ENCODE measurements at places on chromosomes 1 and 21.

DNA sequence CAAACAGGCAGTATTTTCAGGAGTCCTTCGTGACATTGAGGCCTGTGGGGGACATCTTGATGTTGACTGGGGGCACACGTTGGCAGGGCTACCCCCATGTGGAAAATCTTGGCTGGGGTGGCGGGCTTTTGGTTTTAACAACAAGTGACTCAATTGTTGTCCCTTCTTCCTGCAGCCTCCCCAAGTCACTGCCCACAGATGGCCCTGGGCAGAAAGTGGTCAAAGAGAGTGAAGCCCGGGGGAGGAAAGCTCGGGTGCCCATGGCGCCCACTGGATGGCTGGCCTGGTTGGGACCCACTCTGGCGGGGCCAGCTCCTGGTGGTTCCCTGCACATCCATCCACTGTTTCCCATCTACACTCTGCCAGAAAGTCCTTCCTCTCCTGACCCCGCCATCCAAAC lies 24.6 kb upstream of the ZNF648 start:
- DNase-seq = no peak

GRCh38 chr1:57024855-57025254 lies 59.0 kb upstream of the C8B start:
- no peak for DNase-seq

- DNase-seq = no peak
Measured at GRCh38 chr1:240968864-240969263, 356.9 kb upstream of the GREM2 start.

- no peak for DNase-seq
Measured at GRCh38 chr1:181173761-181174447, 85.4 kb downstream of the IER5 start.

DNA sequence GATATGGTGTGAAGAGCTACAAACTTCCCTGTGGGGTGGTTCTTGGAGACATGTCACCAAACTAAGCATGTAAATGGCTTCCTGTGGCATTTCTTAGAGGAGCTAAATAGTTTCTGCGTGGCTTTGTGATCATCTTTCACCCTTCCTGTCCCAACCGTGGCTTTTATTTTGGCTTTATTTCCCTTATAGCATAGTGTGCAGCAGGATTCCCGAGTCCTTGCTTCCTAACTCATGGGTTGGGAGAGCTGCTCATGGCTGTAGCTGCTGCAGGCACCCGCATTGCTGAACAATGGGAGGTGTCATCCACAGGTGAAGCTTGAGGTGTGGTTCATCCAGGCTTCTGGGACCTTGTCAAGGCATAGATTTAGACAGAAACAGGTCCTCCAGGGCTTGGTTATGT lies 192.0 kb downstream of the SDCCAG8 start:
- DNase-seq = no peak

DNA sequence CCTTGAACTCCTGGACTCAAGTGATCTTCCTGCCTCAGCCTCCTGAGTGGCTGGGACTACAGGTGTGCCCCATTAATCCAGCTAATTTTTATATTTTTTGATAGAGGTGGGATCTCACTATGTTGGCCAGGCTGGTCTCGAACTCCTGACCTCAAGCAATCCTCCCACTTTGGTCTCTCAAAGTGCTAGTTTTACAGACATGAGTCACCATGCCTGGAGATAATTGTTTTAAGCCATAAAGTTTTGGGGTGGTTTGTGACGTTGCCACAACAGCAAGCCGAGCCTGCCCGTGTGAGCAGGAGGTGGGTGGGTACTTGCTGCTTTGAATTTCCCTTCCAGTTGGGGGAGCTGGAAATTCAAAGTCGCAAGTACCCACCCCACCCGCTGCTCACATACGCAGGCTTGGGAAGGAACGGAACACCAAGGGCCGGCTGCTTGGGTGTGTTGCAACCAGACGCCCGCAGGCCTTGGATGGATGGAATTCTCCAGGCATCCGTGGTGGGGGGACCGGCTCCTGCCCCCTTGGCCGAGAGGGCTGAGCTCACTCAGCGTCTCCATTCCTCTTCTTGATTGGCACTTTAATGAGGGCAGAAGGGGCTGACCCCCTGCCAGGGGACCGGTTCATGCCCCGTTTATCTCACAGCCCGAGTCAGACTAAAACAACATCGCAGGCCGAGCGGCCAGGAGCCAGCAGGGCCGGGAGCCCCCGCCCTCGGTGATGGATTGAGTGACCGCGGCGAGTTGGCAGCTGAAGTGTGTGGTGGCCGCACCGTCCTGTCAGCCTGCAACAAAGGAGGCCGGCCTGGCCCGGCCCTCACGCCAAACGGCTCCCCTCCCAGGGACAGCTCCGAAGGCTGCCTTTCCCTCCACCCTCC lies 78.1 kb downstream of the DHRS3 start:
- DNase-seq = no peak

GRCh38 chr1:214739621-214740238 lies 136.7 kb downstream of the CENPF start:
- no peak for DNase-seq

DNA sequence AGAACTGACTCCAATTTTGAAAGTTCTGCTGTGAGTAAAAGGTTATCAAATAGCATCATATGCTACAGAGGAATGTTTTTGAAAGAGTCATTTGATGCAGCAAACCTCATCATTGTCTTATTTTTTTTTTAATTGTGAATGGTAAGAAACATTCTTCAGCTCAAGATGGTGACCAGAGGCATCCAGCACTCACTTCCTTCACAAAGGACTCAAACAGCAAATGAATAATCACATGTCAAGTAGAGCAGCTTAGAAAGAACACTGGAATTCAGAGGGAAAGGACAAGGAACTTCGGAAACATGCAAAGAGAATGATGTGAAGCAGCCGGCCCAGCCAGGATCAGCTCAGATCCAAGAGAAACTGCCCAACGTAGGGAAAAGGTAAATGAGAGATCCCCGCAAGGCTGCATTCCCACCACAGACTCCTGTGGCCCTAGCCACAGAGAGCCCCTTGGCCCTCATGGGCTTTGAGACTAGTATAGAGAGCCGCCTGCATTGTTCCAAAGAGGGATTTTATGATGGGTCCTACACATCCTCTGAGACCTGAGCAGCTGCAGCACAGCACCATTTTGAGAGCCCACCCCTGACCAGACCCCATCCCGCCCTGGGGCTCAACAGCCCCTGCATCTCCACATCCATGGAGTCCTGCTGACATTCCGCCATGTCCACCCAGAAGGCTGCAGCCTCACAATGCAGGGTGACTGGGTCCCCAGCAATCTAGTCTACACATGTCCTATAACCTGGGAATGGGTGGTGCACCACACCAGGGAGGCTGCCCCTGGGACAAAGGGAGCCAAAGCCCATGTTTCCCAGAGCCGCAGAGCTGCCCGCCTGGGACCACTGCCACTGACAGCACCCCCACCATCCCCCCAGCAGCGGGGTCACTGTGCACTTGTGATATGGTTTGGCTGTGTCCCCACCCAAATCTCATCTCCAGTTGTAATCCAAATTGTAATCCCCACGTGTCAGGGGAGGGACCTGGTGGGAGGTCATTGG lies 21.2 kb upstream of the UTS2 start:
- no peak for DNase-seq

DNA sequence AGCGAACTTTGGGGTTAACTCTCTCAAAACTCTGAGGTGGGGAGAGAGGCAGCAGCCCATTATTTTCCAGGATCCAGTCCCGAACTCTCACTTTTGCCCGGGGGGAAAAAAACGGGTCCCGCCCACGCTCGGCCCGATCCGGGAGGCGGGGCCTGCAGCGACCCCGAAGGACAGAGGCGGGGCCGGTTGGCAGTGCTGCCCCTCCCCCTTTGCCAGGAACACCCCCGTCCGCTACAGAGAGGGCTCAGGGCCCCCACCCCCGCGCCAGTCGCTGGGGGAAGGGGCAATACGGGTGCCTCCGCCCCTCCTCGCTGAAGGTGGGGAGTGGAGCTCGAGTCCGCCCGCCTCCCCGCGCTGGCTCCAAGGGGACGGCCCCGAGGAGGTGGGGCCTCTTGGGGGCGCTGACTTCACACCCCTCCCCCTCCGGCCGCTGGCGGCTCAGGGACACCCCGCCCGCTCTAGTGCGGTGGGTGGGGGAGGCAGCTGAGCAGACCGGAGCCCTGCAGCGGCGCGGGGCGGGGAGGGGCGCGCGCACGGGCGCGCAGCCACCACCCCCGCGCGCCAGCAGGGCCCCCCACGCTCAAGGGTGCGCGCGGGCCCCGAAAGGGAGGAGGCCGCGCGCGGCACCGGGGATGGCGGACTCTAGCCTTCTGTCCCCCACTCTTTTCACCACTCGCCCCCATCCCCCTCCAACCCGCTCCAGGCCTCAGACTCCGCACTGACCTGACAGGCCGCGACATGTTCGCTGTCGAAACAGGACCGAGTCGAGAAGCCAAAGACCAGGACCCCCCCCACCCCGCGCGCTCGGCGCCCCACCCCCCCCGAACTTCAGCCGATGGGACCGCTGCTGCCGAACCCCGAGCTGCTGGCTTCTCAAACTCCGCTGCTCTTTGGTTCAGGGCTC lies 496 bp downstream of the NUCKS1 start:
- peak; percentile 75 for DNase-seq

DNA sequence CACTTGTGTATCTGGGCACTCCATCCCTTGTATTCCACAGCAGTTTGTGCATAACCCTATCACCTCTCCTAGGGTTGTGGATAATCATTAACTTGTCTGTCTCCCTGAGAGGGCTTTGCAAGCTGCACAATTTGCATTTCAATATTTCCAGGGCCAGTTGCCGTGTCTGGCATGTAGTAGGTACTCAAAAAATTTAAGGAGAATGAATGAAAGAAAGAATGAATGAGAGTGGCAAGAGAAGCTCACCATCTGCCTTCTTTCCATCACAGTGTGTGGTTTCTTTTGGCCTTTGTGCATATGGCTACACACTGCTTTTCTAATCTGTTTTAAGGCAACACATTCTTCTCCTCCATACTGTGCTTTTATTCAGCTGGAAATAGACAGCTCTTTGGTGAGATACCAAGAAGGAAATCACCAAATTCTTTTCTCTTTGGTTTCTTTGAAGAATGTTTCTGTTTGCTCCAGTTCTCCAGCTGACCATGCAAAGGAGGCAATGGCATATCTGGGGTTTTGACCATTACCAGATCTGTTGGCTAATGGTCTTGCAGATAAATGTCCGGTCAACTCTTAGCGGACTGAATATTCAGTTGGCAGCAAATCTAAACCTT lies 49.4 kb downstream of the NGF start:
- DNase-seq = no peak

DNA sequence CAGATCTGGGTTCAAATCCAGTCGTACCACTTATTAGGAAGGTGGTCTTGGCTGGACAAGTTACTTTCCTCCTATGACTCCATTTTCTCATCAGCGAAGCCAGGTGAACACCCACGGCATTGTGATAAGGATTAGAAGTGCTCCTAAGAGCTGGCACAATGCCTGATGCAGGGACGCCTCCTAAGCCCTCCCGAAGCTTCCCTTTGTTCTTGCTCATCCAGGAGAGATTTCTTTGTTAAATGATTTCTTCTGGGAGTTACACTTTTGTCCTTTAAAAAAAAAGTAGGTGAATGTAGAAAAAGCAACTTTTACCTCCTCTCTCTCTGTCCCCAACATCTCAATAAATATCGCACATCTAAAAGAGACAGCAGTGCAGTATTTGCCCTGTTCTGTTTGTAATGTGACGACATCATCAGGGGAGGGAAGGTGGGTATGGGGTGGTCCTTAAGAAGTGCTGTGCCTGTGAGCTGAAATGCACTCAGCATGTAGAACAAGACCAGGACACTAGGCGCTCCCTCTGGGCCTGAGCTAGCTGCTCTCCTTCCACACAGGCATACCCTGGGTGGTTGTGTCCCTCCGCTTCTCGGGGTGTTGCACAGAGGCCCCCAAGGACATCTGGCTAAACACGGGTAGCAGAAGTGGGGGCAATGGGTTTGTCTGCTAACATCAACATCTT lies 43.9 kb downstream of the SUSD4 start:
- DNase-seq = no peak

DNA sequence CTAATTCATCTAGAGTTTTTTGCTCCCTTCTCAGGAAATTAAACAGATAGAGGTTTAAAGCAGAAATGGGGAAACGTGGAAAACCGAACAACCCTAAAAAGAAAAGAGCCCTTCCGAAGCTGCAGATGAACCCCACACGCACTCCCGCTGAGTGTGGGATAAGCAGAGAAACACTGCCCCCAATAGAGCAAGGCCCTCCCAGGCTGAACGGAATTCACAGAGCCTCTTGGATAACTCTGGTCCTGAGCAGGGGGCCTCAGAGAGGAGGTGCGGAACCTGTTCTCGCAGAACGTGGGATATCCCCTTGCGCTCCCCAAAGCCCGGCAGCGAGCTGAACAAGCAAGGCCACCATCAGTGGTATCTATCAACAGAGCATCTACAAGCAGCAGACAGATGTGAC lies 44.9 kb downstream of the SSBP3 start:
- DNase-seq = no peak

- DNase-seq = peak; percentile 42
Measured at GRCh38 chr1:150234566-150235293, 1.2 kb downstream of the ANP32E start.

DNA sequence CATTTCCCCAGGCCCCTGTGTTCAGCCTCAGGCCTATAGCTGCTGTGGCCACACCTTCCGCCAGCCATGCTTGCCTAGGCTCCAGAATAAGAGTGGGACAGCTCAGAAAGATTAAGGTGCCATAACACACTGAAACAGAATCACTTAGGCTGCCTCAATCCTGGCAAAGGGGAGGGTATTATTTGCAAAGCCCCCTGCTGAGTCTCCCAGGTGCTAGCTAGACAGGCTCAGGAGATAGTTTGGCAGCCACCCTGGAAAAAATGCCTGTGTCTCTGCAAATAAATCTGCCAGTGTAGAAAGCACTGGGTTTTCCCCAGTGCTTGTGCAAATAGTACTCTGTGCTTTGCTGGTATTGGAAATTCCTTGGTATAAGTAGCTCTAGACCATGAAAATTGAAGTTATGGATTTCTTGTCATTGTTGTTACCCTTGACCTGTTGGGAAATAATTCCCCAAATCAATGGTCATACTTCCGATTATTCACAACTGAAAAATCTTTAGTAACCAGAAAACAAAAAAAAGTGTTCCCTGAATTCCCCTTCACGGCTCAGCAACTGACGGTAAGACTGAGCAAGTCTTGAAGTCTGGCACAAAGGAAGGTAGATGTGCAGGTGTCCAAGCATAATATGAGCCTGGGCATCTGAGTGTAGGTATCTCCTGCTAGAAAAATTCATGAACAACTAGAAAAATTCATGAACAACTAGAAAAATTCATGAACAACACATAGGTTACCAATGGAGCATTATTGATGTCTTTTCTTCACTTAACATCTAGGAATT lies 56.9 kb downstream of the PROX1 start:
- no peak for DNase-seq

DNA sequence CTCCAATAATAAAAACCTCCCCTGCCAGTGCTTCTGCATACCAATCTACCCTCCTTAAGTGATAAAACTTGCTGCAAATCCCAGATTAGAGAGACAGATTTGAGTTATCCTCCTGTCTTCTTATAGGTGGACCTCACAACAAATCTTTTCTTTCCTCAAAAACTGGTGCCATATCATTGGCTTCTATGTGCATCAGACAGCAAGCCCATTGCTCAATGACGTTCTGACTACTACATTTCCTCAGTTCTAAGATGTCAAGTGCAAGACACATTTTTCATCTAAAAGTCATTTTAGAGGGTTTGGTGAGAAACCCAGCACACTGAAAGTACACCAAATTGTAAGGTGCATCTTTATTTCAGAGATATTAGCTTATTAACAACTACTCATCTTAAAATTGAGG lies 107.8 kb upstream of the VAV3 start:
- DNase-seq = no peak
